ENCODE measurements at places on chromosomes 5 and 9. TPM values are rescaled to one million over a fixed set of nuclear protein-coding genes. Genes with fewer than 3 reads are reported as not detected.

ARL14EPL gene
- not detected for total RNA-seq

EFNA5 gene
- total RNA-seq = not detected

GRCh38 chr5:35856765-35857351 is at the start of gene IL7R:
Gene IL7R (plus strand): TSS chr5:35856891. CDS start chr5:35856978, 87 bp downstream.
- no peak within 1 kb of the TSS for H3K27ac ChIP-seq
- no peaks in the 10 kb centered on the region for H3K4me1 ChIP-seq
- H3K4me3 ChIP-seq = no peak within 1 kb of the TSS
- no peaks in the 10 kb centered on the region for H3K27me3 ChIP-seq

DNA sequence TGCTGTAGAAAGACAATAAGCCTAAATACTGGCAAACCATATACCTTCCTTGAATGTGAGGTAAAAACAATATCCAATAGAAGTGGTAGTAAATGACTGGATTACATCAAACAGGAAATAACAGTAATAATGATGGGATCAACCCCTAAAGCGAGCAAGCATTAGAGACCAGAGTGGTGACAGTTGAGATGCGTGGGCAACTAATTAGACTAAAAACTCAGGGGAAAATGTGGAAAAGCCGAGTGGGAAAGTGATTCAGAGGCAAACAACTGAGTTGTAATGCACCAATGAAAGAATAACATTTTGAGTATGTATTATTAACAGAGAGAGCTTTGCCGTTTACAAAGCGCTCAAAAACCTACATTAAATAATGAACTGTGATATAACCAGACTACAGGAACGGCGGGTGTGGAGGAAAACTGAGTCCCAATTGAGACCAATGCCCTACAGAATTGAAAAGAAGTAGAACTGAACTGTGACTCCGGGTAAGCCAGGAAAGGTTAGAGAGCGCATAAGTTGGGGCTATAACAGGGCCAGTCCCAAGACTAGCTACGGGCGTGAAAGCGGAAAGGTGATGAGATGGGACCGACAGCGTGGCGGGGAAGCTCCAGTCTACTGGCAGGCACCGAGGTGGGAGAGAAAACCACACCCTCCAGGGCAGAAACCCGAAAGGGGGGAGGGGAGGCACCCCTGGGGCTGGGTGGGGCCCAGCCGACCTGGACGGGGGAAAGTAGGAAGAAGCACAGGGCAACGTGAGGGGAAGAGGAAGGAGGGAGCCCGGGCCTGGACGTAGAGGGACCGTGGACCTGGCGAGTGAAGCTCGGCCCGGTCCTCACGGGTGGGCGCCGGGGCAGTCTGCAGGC is 592 bp downstream of the UBAP2 start:
- peak; percentile 29 for DNase-seq
- peak overlapping the region; percentile 94 for H3K4me3 ChIP-seq
- no peaks in the 10 kb centered on the region for H3K27me3 ChIP-seq
- H3K4me1 ChIP-seq = peaks cover 36% of the 10 kb centered on the region
- peak overlapping the region; percentile 90 for H3K27ac ChIP-seq
- no peaks in the 10 kb centered on the region for H3K36me3 ChIP-seq

DNA sequence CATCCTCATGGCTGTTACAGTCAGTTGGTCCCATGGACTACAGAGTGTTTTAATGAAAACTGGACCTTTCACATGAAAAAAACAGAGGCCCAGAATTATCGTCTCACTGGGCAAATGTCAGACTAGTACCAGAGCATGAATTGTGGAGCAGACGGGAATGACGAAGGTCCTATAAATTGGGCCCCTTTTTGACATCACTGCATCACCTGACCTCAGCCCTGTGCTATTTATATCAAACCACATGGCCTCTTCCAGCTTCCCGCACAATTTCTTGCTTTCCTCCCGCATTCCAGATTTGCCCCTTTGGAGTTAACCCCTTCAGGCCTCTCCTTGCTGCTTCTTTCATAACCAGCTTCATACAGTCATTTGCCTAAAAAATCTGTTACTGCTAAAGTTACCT is 301.7 kb downstream of the ATPSCKMT start:
- H3K27me3 ChIP-seq = peaks cover 9% of the 10 kb centered on the region
- no peak overlapping the region for H3K4me3 ChIP-seq
- H3K4me1 ChIP-seq = no peaks in the 10 kb centered on the region
- no peak for DNase-seq

NDUFAF2 gene
- total RNA-seq = 111 TPM

SGCD gene
- not detected for total RNA-seq

GRCh38 chr5:116872986-116873385 is 298.4 kb upstream of the SEMA6A start:
- no peaks in the 10 kb centered on the region for H3K4me1 ChIP-seq
- DNase-seq = no peak
- no peaks in the 10 kb centered on the region for H3K36me3 ChIP-seq
- H3K4me3 ChIP-seq = no peak overlapping the region

DNA sequence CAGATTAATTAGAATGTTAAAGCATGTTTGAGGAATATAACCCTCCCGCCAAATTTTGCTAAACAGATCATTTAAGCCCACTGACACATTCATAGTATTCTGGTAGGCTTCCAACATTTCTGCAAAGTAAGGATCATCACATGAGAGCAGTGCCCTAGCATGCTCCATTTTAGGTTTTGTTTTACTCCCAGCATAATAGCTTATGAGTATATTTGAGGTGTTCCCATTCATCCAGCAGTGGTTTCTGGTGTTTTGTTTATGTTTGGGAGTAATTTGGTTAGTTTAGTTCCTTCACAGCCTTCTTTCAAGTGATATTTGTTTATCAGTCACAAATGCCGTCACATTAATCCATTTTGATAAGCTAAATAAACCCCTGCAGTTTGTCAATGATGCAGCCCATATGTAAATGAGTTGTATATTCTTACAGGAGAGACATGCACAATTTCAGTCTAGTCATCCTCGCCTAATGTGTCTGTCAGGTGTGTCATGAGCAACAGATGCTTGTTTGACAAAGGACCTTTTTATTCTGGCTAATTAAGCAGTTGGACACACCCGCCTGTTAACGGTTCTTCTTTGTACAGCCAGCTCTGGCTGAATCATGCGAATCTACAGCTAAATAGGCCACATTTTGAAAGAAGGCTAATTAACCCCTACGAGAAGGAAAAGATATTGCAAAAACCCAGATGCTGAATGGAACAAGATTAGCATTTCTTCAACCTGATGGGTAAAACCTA is 124.4 kb downstream of the RFX3 start:
- no peak overlapping the region for H3K27ac ChIP-seq
- DNase-seq = no peak
- no peaks in the 10 kb centered on the region for H3K36me3 ChIP-seq
- no peaks in the 10 kb centered on the region for H3K4me1 ChIP-seq
- no peak overlapping the region for H3K4me3 ChIP-seq
- no peaks in the 10 kb centered on the region for H3K27me3 ChIP-seq

DNA sequence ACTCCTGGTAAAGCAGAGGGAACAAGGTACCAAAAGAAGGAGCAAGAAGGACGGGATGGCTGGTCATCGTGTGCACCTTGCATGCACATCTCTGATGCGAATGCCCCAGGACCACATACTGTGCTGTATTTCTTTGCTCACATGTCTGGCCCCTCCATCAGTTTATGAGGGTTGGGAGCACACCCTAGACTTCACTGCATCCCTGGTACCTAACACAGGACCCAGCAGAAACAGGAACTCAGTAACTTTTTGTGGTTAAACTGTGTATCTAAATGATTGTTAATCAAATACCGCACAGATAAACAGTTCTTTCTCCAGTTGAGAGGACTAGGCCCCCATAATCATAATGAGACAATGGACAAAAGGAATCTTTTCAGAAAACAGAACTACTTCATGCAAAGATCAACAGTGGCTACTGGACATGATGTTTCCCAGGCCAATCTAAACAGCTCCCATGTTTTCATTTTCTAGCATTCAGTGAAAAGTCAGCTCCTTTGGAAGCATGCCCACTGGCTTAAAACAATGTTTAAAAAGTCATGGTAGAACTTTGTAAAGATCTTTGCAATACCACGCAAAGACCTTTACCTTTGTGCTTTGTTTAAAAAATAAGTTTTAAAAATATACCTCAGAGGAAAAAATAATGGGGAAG is 55.5 kb upstream of the IFNK start:
- no peak for DNase-seq
- no peaks in the 10 kb centered on the region for H3K27me3 ChIP-seq
- no peak overlapping the region for H3K27ac ChIP-seq
- H3K4me1 ChIP-seq = no peaks in the 10 kb centered on the region

TAF11L10 gene
- not detected for total RNA-seq

GRCh38 chr9:4144869-4145268 is 155.0 kb downstream of the GLIS3 start:
- no peak overlapping the region for H3K27ac ChIP-seq
- H3K36me3 ChIP-seq = no peaks in the 10 kb centered on the region
- peaks cover 39% of the 10 kb centered on the region for H3K4me1 ChIP-seq
- no peak for DNase-seq
- no peaks in the 10 kb centered on the region for H3K27me3 ChIP-seq
- no peak overlapping the region for H3K4me3 ChIP-seq

DNA sequence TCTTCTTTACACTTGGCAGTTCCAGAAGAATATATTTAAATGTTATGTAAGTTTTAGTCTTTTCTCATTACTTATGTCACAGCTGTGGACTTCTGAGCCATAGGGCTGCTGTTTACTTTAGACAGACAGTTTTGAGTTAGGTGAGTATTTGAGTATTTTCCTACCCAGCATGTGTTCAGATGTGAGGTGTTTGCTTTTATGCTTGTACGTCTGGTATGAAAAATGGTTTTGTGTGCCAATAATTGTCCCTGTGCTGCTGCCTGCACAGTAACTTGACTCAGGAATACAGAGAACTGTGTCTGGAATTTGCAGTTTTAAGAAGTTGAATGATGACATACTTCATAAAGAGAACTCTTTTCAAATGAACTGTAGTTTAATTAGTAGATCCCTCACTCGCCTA is 20.8 kb downstream of the MEGF10 start:
- no peak for DNase-seq
- no peak overlapping the region for H3K4me3 ChIP-seq
- no peaks in the 10 kb centered on the region for H3K4me1 ChIP-seq
- no peak overlapping the region for H3K27ac ChIP-seq

- H3K36me3 ChIP-seq = no peaks in the 10 kb centered on the region
- no peaks in the 10 kb centered on the region for H3K27me3 ChIP-seq
- no peak for DNase-seq
- H3K4me3 ChIP-seq = no peak overlapping the region
- H3K4me1 ChIP-seq = no peaks in the 10 kb centered on the region
Observed at GRCh38 chr5:172065431-172066065, 59.1 kb upstream of the FBXW11 start.

DNA sequence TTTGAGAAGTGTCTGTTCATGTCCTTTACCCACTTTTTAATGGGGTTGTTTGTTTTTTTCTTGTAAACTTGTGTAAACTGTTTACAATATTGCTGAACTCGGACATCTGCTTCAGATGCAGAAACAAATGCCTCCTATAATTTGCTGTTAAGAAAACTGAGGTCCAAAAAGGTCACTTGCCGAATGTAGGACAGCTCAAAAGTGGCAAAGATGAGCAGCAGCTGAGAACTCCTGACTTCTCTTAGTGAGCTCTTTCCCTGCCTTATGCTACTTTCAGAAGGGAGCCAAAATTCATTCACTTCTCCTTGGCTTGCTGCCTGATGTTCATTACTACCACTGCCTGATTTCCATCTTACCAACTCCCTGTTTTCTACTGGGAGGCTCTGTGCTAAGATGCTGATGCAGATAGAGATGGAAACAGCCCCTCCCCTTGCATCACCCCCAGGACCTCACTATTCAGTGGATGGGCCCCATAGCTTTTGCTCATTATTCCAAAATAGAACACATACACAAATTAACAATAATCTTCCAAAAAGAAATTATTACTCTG is 60.1 kb downstream of the SEMA6A start:
- H3K27ac ChIP-seq = no peak overlapping the region
- peaks cover 12% of the 10 kb centered on the region for H3K4me1 ChIP-seq
- H3K4me3 ChIP-seq = no peak overlapping the region
- no peaks in the 10 kb centered on the region for H3K27me3 ChIP-seq

DNA sequence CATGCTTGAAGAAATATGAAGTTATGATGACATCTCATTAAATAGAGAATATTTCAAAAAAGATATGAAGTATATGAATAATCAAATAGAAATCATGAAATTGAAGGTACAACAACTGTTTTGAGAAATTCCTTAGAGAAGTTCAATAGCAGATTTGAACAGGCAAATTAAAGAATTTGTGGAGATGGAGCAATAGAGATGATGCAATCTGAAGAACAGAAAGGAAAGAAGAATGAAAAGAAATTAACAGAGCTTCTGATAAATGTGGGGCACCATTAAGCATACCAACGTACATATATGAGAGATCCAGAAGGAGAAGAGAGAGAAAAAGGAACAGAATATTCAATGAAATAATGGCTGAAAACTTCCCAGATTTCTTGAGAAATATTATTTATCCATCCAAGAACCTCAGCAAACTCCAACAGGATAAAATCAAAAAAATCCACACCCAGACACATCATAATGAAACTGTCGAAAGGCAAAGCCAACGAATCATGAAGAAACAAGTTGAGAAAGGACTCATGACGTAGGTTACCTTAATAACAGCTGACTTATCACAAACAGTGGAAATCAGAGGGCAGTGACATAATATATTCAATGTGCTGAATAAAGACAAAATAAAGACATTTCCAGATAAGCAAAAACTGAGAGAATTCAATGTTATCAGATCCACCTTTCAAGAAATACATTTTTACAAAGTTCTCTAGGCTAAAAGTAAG is 297.2 kb upstream of the TARS1 start:
- H3K4me3 ChIP-seq = no peak overlapping the region
- no peaks in the 10 kb centered on the region for H3K4me1 ChIP-seq

DNA sequence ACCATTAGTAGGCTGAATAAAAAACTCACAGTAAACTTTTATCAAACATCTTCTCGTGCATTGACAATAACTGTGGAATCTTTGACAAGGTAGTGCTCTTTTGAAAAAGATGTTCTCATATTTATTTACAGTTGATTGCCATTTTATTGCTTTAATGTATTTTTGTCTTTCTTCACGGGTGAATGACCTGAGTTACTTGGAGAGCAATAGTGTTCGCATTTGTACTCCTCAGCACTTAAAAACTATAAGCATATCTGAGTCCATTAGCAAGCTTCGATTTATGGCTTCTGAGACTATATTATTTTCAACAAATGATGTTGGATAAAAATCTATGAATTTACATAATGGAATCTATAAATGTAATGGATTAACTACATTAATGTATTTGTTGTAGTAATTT is 1012.3 kb downstream of the CDH9 start:
- H3K4me1 ChIP-seq = no peaks in the 10 kb centered on the region
- no peak overlapping the region for H3K4me3 ChIP-seq
- no peaks in the 10 kb centered on the region for H3K27me3 ChIP-seq
- no peak for DNase-seq

LCP2 gene
- not detected for total RNA-seq

UAP1L1 gene
- 6.4 TPM for total RNA-seq
